Pons (tissue), 1 donor: ENCODE measurements at places on chromosomes 7 and 10.

DNA sequence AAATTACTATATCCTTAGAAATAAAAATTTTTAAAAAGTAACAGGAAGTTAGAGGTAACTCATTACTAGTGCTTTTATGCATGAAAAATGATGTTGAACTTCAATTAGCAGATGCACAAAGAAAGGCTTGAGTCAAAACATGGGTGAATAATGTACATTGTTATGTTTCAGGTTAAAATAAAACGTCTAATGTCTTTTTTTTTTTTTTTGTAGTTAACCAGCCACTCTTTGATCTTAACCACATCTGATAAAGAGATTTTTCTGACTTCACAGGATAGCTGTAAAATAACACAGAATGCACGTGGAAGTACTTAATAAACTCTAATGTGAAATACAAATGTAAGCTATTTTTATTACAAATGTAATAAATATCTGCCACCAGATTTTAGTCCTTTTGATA, 61.7 kb downstream of the GSAP start:
- DNase-seq = no peak

- no peak for DNase-seq
Observed at GRCh38 chr10:102424145-102424544, 3.5 kb downstream of the FBXL15 start.

- DNase-seq = no peak
Observed at GRCh38 chr7:71970725-71971124, 441.4 kb downstream of the CALN1 start.

- no peak for DNase-seq
Observed at GRCh38 chr7:65946904-65947303, 35.1 kb downstream of the GUSB start.

GRCh38 chr7:114723308-114723707, 198.6 kb upstream of the MDFIC start:
- no peak for DNase-seq

DNA sequence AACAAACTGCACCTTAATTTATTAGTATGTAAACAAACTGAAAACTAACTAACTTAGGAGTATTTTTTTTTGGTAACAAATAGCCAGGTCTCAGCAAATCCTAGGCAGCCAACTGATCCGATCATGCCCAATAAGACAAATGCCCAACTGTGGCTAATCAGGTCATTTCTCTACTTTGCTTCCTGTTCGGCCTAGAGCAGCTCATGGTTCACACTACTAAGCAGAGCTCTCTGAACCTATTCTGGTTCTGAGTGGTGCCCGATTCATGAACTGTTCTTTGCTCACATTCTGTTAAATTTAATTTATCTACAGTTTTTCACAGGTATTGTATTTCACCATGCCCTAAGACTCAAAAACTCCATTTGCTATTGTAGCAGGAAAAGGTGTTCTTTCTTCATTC, 55.1 kb downstream of the CCDC3 start:
- no peak for DNase-seq

DNA sequence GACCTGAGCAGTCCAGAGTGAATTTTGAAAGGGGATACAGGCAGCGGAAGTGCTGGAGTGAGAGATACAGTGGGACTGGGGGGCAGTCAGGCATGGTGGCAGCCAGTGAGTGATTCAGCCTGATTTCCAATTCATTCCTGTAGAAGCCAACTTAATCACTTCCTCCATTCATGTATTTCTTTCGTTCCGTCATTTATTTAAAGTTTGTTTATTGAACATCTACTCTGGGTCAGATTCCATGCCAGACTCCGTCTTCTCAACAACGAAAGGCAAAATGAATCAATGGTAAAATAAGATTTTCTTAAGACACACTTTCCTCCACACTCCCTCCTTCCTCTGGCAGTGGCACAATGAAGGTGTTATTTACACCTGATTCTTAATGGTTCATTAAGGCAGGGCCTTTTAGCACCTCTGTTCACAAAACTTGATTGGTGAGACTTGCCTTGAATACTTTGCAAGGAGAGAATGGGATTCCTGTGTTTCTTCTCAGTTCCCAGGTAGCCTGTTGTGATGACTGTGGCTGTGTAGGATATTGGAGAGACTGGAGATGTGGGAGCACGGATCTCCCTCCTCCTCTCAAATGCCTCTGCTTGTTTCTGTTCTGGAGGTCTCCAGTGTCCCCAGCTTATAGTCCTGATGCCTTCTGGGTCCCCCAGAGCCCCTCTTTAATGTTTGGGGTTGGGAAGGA, 27.9 kb downstream of the ADCYAP1R1 start:
- no peak for DNase-seq

DNA sequence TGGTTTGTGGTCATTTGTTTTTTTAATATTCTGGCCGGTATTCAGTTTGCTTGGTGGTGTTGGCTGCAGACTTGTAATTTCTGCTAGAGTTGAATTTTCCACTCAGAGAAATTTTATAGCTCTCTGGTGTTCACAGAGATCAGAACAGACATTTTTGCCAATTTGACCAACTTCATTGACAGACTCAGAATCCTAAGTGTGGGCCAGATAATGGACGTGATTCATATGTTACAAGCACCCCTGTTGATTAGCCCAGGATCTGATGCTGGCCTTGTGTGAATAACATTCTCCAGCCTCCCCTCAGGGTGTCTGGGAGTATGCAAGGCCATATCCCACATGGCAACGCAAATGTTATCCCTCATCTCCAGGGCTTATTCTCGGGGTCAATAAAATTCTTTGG, 283.8 kb downstream of the C7orf25 start:
- DNase-seq = no peak
